ENCODE measurements at places on chromosomes 12 and 14.

GRCh38 chr12:93683410-93683809 lies 6.2 kb downstream of the CRADD start:
- DNase-seq: no peak

DNA sequence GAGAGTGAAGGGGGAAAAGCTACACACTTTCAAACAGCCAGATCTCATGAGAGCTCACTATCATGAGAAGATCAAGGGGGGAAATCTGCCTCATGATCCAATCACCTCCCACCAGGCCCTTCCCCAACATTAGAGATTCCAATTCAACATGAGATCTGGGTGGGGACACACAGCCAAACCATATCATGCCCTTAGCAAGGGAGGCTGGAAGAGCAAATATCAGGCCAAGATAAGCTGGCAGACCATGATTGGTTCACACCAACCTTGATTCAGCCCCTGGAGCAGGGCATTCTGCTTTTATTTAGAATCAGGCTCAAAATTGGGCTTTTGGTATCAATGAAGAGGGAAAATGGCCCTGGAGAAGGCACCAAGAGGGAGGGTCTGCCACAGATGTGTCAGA lies 137.4 kb downstream of the PRKCH start:
- DNase-seq: no peak

GRCh38 chr12:84148335-84148734 lies 764.3 kb downstream of the SLC6A15 start:
- DNase-seq: no peak

DNA sequence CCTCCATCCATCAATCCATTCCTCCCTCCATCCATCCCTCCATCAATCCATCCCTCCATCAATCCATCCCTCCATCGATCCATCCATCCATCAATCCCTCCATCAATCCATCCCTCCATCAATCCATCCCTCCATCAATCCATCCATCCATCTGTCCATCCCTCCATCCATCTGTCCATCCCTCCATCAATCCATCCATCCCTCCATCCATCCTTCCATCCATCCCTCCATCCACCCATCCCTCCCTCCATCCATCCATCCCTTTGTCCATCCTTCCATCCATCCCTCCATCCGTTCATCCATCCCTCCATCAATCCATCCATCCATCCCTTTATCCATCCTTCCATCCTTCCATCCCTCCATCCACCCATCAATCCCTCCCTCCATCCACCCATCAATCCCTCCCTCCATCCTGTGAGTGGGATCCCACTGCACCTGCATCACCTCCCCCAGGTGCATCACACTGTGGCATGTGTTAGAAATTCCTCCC lies 338.1 kb upstream of the SFSWAP start:
- DNase-seq: no peak

DNA sequence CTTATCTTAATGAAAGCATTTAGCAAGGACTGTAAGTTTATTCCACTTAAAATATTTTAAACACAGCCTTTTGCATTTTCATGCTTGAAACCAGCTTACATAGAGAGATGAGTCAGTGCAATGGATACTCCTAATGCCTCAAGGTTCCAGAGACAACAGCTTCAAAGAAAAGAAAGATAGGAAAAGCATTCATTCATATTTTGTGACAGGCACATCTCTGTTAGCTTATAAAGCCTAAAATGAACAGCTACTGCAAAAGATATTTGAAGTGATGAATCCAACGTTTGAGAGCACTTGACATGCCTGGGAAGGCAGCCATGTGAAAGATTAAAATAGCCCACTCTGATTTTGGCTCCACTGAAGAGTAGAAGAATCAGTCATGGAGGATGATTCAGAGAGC lies 814.5 kb downstream of the RPS29 start:
- no peak for DNase-seq

- DNase-seq: no peak
Measured at GRCh38 chr14:53613404-53614253, 343.0 kb downstream of the BMP4 start.

DNA sequence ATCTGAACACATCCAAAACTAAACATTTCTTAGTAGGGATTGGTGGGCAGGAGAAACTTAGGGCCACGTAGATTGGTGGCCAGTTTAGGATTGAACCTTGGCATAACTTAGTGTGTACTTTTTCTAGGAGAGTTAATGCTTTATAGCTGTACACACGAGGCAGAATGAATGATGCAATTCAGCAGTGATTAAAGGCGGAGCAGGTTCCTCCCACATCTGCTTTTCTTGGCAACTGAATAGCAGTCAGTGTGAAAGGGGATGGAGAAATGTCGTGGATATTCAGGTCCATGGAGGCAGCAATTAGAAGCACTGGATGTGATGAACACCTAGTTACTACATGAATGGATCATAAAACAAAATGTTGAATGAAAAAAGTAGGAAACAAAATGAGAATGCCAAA lies 493.8 kb downstream of the FUT8 start:
- DNase-seq: no peak

GRCh38 chr12:102479939-102480338 lies 424 bp downstream of the IGF1 start:
- no peak for DNase-seq

- no peak for DNase-seq
Measured at GRCh38 chr14:32590157-32590556, 261.1 kb downstream of the AKAP6 start.

- no peak for DNase-seq
Measured at GRCh38 chr12:104122298-104122697, 15.7 kb downstream of the NFYB start.

- DNase-seq: no peak
Measured at GRCh38 chr12:43895580-43896206, 59.8 kb downstream of the TMEM117 start.

GRCh38 chr14:94157197-94157596 lies 16.9 kb upstream of the PPP4R4 start:
- no peak for DNase-seq

- no peak for DNase-seq
Measured at GRCh38 chr12:93297536-93297935, 80.2 kb upstream of the NUDT4 start.

GRCh38 chr12:131915000-131915689 lies 13.9 kb upstream of the PUS1 start:
- no peak for DNase-seq

DNA sequence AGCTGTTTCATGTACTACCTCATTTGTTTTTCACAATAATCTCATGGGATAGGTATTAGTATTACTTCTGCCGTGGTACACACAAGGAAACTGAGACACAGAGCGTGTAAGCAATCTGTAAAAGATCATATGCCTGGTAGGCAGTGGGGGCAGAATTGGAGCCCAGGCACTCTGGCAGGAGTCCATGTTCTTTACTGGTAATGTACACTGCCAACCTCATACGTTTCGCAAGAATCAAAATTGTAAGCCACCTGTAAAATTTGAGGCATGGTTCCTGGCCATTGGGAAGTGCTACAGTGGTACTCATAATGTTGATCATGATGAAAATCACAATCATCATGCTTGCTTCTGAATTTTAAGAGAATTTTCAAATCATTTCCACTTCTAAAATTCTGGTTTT lies 40.7 kb downstream of the TMTC1 start:
- DNase-seq: no peak

GRCh38 chr14:93431036-93431670 lies 414 bp downstream of the UNC79 start:
- no peak for DNase-seq

- no peak for DNase-seq
Measured at GRCh38 chr12:22974865-22975264, 349.9 kb downstream of the ETNK1 start.

- DNase-seq: no peak
Measured at GRCh38 chr12:121442028-121442948, 42.4 kb downstream of the RNF34 start.

DNA sequence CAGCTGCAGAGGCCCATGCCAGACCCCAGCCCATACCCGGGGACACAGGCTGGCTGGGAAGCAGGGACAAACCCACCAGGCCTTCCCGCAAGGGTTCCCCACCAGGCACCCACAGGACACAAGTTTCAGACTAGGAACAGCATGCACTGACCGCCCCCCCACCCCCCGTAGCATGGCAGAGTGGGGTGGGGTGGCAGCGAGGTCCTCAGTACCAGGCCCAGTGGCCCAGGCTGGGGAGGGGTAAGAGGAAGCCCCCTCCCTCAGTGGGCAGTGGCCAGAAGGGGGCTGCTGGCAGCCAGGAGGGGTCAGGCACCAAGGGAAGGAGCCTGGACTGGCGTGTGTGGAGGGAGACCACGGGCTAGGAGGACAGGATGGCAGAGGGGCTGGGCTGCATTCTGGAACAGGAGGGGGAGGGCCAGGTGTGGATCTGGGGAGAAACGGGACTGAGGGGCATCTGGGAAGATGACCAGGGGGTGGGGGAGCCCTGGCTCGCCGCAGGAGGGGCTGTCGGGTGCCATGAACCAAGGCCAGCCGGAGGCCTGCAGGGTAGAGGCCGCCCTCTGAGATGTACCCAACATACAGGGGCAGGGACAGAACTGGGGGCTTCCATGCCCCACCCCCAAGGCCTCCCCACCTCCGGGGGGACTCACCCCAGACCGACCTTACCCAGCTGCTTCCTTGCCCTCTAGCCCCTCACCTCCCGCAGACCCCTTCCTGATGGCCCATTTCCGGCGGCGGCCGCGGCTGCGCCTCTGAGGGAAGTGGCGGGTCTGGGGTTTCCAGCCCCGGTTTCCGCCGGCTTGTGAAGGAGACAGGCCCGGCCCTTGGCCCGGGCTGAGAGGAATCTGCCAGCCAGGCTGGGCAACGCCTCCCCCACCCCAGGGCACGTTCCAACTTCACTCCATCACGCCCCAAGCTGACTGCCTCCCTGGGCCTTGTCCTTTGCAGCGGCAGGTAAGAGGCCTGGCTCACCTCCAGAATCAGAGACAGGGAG lies 5.6 kb upstream of the JAG2 start:
- DNase-seq: no peak

DNA sequence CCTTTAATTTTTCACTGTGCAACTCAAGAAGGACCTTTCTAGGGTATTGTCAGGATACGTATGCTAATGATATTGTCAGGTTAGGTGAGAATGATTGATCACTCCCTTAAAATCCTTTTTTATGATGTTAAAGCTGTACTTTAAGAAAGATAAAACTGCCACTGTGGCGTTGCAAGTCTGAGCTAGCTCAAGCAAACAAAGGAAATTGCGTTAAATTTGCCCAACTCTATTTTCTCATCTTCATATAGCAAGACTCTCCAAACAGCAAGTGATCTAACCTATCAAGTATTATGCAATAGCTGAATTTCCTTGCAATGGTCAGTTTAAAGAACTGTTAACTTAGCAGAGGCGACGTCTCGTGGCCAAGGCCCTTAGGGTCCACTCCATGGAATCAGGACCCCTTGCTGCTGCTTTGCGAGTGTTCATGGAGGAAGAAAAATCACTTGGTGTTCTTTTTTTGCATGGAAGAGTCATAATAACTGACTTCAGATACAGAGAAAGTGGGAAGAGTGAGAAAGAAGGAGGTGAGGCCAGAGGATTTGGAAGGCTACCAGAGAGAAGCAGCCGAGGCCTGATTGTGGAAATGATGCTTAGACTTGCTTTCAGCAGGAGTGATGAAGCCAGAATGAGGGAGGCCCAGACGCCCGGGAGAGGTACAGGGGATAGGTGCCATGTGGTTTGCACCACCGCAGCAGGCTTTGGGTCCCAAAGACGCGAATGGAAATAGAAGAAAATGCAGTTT lies 2.5 kb downstream of the TRAF3 start:
- DNase-seq: no peak

- no peak for DNase-seq
Measured at GRCh38 chr14:19851365-19851764, 23.6 kb upstream of the OR4K2 start.

DNA sequence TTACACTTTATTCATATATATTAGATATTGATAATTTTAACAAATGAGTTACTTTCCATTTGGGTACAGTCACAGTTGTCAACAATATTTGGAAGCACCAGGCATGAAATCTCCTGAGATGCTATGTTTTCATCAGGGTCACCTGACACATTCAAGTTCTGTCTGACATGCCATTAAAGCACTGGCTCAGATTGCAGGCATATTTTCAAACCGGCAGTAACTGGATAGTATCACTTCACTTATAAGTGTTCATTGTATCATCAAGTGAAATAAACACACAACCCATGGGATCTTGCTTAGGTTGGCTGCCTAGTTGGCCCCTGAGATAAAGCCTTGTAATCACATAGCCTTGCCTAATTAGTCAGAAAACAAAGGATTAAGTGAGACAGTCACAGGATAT lies 4.8 kb downstream of the IFNG start:
- no peak for DNase-seq

GRCh38 chr14:21215130-21215878 lies 53.9 kb downstream of the HNRNPC start:
- DNase-seq: no peak

DNA sequence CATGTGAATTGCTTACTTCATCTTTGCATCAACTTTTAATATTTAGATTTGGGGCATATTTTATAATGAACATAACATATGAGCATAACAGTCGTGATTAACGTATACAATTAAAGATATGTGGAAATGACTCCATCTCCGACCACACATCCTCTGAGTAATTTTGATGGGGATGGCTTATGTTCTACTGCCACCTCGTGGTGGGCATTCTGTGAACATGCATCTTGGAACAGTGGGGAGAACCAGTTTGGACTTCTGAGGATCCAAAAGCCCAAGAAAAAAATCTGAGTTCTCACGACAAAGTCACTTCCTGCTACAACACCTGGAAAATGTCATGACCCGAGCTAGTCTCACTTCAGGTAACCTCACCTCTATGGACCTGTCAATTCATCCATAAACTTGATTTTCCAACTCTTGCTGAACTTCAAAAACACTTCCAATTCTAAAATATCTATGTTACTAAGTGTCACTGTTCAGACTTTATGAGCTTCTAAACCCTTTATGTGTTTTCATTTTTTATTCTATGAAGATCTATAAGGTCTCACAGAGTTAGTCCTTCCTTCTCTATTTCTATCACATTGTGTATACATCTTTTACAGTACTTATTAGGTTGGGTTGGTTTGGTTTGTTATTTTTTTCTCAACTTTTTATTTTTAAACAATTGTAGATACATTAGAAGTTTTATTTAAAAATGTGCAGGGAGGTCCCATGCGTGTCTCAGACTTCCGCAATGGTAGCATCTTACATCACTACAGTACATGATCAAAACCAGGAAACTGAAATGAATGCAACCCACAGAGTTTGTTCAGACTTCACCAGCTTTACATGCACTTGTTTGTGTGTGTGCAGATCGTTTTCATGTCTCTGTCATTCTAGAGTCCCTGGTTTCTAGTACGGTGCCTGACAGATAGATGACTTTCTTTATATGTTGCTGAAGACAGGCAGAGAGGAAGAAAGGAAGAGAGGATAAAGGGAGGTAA lies 38.2 kb upstream of the STAB2 start:
- DNase-seq: no peak

GRCh38 chr12:53924521-53925405 lies 13.9 kb upstream of the HOXC13 start:
- no peak for DNase-seq

- peak; percentile 94 for DNase-seq
Measured at GRCh38 chr12:15789220-15790171, at the start of gene EPS8. Gene EPS8, minus strand, starts transcription at chr12:15789388. Its CDS starts 106,437 bp downstream, at chr12:15682951.

All from coronary artery (tissue), 2 donors.